ENCODE measurements at places on chromosomes 6 and 20.
A peak's percentile ranks its signal among the peaks of the same experiment; 100 is the strongest.

GRCh38 chr6:167806061-167806700 is 20.5 kb upstream of the AFDN start:
- no peak for DNase-seq

- DNase-seq = no peak
Observed at GRCh38 chr20:58268936-58269619, 40.4 kb upstream of the RAB22A start.

GRCh38 chr6:139442188-139442671 is 67.8 kb upstream of the CITED2 start:
- DNase-seq = no peak

GRCh38 chr6:21744331-21744730 is 150.8 kb downstream of the SOX4 start:
- no peak for DNase-seq

DNA sequence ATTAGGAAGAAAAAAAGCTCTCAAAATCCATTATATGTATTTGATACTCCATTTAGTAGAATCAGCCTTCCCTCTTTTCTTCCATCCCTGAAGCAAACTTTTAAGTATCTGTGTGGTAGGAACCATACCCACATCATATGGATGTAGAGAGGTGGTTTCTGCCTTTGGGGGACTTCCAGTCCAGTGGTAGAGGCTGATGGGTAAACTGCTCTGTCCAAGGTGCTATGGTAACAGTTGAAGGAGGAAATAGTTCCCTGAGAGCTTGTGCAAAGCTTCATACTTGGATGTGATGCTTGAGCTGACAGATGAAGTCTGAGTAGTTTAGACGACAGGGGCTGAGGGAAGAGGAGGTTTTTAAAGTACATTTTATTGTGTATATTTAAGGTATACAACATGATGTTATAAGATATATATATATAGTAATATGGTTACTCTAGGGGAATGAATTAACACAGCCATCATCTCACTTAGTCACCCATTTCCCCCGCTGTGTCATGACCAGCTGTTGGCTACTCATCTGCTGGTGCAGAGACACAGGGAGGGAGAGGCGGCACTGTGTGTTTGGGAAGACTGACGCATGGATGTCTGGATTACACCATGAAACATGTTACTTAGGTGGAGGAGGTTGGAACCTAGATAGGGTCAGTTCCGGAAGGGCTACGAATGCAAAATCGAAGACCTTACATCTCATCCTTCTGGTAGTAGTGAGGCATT is 185.2 kb downstream of the FARS2 start:
- DNase-seq = no peak

- peak; percentile 81 for DNase-seq
Observed at GRCh38 chr6:33744001-33744848, 2.5 kb downstream of the IP6K3 start.

Data from glutamatergic neuron (in vitro differentiated cells).